ENCODE measurements at places on chromosomes 7 and 10.

DNA sequence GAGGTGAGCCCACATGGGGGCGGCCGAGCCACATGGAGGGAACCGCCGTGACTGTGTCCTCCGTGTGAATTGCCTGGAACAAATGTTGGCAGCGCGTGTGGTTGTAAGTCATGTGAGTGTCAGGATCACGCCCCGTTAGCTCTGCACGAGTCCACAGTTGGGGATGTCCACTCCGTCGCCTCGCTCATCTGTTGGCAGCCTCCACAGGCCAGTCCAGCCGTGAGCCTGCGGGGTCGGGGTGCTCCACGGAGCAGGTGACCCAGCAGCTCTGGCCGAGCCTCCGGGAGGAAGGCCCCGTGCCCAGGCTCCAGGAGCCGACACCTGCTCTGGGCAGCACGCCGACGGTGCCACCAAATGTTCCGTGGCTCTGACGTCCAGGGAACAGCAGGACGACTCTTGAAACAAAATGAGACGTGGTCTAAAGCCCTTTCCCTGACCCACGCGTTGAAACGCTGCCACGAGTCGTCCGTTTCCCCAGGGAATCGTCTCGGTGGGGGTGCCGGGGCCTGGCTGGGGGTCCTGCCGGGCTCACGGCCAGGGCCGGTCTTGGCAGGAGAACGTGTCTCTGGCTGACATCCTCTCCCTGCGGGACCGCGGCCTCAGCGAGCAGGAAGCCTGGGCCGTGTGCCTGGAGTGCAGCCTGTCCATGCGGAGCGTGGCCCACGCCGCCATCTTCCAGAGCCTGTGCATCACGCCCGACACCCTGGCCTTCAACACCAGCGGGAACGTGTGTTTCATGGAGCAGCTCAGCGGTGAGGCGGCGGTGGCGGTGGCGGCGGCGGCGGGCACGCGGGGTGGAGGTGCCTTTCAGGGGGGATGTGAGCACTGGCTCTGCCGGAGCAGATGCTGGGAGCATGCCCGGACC lies 7.0 kb downstream of the KNDC1 start:
- DNase-seq = no peak

DNA sequence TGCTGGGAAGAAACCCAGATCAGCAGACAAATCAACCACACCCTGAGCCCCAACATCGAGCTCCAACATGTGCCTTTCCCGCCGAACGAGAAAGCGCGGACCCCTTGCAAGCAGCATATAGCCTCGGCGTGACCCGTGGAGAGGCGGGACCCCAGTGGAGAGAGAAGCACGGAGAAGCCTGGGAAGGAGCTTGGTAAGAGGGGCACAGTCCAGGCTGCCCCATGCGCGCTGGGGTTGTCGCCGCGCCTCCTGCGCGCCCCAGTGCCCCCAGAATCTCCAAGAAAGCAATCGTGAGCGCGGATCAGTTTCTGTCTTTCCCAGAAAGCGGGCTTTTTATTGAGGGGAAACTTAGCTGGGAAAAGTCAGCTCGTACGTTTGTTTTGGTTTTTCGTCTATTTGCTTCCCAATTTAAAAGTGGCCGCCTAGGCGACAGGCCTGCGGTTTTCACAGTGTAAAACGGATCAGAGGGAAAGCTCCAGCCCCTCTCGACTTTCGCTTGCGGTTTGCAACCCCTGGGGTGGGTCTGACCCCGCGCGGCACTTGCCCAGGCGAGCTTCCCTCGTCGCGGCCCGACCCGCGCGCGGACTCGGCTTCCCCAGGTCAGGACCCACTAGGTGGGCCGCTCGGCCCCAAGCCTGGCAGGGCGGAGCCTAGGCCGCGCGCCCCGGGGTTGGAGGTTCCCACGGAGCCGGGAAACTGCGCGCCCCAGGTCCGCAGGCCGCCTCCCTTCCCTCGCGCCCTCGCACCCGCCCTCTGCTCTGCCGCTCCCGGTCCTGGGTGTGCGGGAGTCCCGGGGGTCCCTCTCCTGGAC lies 31.1 kb downstream of the SKIDA1 start:
- no peak for DNase-seq

DNA sequence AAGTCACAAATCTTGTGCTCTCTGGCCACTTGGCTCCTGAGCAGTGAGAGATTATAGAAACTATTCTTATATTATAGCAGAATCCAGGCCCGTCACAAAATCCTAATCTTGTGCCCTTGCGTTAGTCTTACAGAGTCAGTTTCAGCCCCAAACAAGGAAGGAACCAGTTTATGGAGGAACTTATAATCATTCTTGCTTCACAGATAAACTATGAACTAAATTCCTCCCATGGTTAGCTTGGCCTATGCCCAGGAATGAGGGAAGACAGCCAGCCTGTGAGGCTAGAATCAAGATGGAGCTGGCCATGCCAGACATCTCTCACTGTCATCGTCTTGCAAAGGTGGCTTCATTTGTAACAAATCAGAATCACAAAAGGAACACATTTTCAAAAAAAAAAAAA lies 199.7 kb upstream of the PITRM1 start:
- DNase-seq = no peak

GRCh38 chr7:132919771-132920170 lies 162.1 kb downstream of the CHCHD3 start:
- DNase-seq = no peak

- no peak for DNase-seq
Measured at GRCh38 chr7:117143066-117143465, 179.8 kb downstream of the WNT2 start.

DNA sequence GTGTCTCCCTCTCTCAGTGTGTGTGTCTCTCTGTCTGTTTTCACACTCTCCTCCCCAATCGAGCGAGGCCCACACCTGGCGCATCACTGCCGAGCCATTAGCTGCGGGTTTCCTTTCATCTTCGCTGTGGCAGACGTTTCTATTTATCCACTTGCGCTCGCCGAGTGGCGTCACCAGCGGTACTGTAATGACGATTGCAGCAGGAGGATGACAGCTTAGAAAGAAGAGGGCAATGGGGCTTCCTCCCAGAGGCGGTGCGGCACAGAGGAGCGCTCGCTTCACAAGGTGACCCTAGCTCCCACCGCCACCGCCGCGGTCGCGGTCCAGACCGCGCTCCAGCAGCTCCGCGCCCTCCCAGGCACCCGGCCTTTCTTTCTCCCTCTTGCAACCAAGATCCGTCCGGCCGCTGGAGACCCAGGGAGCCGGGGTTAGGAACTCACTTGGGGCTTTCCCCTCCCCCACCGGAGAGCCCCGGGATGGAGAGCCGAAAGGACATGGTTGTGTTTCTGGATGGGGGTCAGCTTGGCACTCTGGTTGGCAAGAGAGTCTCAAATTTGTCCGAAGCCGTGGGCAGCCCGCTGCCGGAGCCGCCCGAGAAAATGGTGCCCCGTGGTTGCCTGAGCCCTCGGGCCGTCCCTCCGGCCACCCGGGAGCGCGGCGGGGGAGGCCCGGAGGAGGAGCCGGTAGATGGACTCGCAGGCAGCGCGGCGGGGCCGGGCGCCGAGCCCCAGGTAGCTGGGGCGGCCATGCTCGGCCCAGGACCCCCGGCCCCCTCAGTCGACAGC lies at the start of gene EVX1:
EVX1 (plus strand) TSS at position 248 of the 785 bp plus-strand sequence; CDS start at position 477, 229 bp downstream.
- DNase-seq = no peak

- DNase-seq = no peak
Measured at GRCh38 chr10:59585046-59585700, 124.5 kb downstream of the SLC16A9 start.

DNA sequence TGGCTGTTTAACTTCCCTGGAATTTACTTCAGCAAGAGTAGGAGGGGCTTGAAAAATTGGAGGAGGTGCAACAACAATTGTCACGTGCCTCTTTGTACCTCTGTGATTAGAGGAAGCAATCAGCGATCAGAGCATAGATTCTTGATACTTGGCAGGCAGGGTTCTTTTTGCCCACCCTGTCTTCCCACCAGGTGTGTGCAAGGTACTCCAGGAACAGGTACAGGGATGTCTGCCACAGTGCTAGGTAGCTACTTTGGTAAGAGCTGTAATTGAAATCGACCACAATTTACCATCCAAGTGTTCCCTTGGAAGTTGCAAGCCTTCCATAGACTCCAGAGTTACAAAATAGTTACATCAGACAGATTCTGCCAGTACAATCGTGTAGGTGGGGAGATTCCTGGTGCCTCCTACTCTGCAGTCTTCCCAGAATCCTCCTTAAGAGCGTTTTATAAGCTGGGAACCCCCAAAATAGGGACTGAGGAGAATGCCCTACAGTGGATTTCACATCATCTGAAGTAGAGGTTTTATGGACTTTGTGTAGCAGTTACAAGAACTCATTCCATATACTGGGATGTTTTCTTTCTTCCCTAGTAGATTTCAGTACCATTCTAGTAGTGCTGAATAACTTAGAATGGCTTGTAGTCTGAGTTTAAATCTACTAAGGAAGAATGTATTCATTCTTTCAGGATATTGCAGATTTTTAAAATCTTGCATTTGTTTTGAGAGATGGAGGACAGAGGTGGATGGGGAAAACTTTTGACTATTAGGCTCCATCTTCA lies 101.9 kb downstream of the EXOC4 start:
- DNase-seq = no peak

DNA sequence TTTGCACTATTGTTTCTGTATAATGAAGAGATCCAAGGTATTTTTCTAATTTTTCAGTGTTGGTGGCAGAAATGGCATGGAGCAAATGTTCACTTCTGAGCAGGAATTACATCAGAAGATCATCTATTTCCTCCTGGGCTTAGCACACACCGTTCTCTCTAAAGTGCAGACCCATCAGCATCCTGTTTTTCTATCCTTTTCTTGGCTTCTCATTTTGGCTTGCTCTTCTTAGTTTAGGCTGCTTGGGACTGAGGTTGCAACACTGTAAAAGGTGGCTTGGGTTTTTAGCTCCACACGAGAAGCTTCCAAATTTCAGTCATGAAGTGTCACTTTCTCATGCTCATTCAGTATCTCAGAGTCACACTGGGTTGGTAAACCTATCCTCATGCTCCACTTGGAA lies 79.9 kb upstream of the SMIM30 start:
- no peak for DNase-seq

GRCh38 chr10:130740915-130741750 lies 570.4 kb downstream of the TCERG1L start:
- DNase-seq = no peak

DNA sequence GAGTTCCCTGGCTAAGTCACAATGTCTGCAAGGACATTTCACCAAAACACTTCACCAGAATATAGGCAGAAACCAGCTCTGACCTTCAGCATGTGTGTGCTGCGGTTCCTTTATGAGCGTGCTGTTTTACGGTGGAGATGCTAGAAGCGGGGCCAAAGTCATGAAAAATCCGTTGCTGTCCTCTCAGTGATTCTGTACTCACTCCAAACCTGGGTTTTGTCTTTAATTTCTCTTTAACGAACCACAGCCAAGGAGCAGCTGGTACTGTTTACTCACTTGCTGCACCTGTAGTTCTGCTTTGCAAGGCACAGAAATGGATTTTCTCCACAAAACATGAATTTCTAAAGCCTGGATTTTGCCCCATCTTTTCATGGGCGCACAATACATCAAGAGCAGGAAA lies 639.9 kb downstream of the PHTF2 start:
- DNase-seq = no peak

- DNase-seq = no peak
Measured at GRCh38 chr7:131255242-131255641, 72.4 kb upstream of the MKLN1 start.

GRCh38 chr10:18164748-18165361 lies 24.6 kb downstream of the CACNB2 start:
- no peak for DNase-seq

GRCh38 chr7:7746458-7746857 lies 28.1 kb upstream of the RPA3 start:
- no peak for DNase-seq

DNA sequence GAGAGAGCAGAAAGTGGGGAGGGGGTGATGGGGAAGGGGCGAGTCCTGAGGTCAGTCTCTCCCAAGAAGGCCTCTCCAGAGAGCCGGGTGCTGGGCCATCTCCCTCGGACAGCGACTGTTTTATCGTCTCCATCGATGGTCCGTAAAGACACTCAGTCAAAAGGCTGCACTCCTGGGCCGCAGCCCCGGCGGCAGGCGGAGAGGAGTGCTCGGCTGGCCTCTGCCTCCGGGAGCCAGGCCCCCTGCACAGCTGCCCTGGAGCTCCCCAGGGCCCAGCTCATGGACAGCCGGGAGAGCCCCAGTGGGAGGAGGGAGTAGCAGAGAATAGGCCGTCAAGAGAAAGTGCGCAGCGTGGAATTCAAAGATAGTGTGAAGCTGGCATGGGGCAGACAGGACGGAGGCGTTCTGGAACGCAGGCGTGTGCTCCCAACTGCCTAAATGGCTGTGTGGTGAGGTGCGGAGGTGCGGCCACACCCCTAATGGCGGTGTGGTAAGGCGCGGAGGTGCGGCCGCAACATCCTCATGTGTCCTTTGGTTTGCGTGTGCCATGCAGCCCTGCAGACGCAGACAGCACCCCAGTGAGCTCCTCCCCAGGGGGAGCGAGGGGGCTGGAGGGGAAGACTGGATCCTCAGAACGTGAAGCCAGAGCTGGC lies 477.5 kb upstream of the FOXK1 start:
- DNase-seq = no peak

DNA sequence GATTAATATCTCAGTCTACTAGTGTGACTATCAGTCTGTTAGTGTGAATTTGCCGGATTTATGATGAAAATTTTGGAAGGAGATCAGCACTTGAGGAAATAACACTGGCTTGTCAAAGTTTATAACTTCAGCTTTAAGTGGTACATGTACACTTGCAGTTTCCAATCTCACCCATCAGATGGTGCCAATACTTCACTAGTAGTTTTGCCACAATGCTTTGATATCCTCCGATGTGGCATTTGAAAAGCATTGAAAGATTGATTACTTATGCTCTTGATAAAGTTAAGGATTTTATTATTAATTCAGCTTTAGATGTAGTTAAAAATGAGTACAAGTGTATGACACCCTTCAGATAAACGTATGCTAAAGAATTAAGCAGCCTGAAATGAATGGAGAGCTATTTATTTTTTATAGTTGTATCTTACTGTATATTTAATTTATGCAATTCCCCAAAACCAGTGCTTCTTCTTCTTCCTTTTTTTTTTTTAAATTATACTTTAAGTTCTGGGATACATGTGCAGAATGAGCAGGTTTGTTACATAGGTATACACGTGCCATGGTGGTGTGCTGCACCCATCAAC lies 98.2 kb downstream of the ANLN start:
- DNase-seq = no peak

DNA sequence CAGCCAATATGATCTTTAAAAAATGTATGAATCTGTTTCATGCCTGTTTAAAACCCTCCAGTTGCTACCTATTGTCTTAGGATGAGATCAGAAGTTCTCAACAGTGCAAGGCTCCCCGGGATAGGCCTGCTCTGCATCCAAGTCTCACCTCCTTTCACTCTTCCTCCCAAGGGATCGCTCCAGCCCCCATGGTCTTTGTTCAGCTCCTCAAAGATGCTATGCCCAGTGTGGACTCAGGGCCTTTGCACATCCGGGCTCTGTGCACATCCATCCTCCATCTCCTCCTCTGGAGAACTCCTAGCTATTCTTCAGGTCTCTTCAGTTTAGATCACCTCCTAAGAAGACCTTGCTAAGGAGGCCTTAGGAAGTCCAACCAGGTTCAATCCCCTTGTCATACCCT lies 82.7 kb upstream of the LEP start:
- no peak for DNase-seq
